ENCODE measurements at places on chromosomes 2 and 18. TPM values are rescaled to one million over a fixed set of nuclear protein-coding genes. Genes with fewer than 3 reads are reported as not detected.

Gene RAMP1
- not detected for polyA plus RNA-seq

DNA sequence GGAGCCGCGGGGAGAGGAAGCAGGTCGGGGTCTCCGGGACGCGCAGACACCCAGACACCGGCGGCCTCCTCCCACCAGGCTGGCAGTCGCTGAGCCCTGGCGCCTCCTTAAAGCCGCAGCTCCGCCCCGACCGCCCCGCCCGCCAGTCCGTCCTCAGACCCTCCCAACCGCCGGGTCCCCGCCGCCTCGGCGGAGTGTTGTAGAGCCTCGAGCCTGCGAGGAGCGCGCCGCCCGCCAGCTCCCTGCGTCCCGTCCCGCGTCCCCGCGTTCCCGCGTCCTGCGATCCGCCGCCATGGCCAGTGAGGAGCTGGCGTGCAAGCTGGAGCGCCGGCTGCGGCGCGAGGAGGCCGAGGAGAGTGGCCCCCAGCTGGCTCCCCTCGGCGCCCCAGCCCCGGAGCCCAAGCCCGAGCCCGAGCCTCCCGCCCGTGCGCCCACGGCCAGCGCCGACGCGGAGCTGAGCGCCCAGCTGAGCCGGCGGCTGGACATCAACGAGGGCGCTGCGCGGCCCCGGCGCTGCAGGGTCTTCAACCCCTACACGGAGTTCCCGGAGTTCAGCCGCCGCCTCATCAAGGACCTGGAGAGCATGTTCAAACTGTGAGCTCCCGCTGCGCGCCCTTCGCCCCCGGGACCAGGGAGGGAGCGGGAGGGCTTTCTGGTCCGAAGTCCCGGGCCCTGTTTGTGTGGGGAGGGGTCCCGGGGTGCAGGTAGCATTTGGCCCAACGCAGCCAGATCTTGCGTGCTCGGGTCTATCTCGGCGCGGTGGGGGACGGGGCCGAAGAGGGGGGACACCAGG is at the start of gene EFHD1:
Gene EFHD1 (plus strand): TSS at position 192 of the 793 bp plus-strand sequence. CDS start 101 bp downstream, at position 293.
- no peak for DNase-seq
- H3K27me3 ChIP-seq: peaks cover 79% of the 10 kb centered on the region
- H3K4me3 ChIP-seq: peak within 1 kb of the TSS; percentile 68
- H3K27ac ChIP-seq: no peak within 1 kb of the TSS
- peaks cover 13% of the 10 kb centered on the region for H3K4me1 ChIP-seq
- no peaks in the 10 kb centered on the region for H3K36me3 ChIP-seq

GRCh38 chr2:18046558-18047212 is 168.2 kb downstream of the KCNS3 start:
- no peak overlapping the region for H3K27ac ChIP-seq
- H3K36me3 ChIP-seq: no peaks in the 10 kb centered on the region
- DNase-seq: no peak
- no peaks in the 10 kb centered on the region for H3K27me3 ChIP-seq
- no peaks in the 10 kb centered on the region for H3K4me1 ChIP-seq

DNA sequence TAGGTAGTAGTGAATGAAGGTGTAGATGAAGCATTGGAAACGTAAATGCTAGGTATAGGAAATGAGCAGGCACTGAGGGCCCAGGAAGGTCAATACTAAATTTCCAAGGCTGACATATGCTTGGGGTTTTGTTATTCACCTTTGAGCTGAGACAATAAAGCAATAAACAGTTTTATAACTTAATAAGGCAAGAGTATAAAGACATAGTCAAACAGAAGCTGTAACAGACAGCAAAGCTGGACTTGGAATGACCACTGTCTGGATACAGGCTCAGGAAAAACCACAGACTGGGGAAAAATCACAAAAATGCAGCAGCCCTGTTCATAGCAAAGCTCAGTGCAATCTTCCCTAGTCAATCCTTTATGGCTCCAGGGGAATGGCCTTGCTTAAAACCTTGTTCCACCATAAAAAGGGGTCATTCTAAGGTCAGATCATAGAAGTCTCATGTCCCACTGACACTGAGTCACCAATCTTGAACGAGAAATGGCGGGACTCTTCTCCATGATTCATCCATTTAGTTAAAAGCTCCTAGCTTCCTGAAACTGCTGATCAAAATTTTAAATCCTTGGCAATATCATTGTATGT is 493.3 kb downstream of the CMPK2 start:
- H3K4me3 ChIP-seq: no peak overlapping the region
- H3K4me1 ChIP-seq: no peaks in the 10 kb centered on the region

DNA sequence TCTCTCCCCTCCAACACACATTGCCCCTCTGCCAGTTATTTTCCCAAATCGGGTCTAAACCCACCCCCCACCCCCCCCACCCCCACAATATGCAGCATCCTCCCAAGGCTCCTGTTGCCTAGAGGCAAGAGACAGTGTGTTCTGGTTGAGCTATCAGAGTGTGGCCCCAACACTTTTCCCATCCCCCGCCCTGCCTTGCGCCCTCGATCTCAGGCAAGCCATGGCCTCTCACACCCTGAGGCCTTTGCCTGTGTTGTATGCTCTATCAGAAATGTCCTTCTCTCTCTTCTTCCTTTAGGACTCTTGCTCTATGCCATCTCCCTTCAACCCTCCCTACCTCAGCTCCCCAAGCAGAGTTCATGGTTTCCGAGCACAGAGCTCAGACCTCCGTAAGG is 9.5 kb upstream of the GRHL1 start:
- H3K36me3 ChIP-seq: no peaks in the 10 kb centered on the region
- H3K27ac ChIP-seq: no peak overlapping the region
- no peak for DNase-seq
- H3K4me1 ChIP-seq: no peaks in the 10 kb centered on the region
- peaks cover 17% of the 10 kb centered on the region for H3K27me3 ChIP-seq

GRCh38 chr2:198129609-198130008 is 325.2 kb downstream of the PLCL1 start:
- H3K36me3 ChIP-seq: no peaks in the 10 kb centered on the region
- H3K27ac ChIP-seq: no peak overlapping the region
- no peak for DNase-seq

DNA sequence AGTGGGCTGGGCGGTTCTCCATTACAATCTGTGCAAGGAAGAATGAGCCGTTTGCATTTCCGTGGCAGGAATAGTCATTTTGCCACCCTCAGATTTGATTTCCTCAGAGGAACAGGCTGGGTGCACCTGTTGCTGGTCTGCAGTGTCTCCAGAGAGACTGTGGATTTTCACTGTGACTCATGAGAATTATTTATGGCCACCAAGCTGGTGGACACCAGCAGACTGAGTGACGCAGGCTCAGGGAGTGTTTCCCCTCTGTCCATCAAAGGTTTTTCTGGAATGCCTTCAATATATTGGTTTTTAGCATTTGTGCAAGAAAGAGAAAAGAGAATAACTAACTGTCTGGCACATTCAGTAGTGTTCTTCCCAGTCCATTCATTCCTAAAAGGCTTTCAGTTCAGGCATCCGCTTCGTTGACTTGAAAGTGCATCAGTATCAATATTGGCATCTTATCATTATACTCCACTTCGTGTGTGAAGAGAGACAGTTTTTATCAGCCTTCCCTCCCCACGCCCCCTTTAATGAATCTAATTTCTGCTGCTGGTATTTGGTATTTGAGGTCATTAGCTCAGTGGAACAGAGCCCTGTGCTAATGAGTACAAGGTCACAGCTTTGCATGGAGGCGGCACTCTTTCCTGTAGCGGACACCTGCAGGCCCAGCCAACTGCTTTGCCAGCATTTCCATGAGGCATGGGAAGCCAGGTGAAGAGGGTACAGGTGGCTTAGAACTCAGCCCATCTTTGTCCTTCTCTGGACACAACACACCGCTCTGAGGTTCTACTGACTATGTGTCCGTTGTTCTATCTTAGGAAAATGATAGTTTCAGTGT is 39.9 kb downstream of the PRKCE start:
- no peak overlapping the region for H3K27ac ChIP-seq
- peaks cover 13% of the 10 kb centered on the region for H3K4me1 ChIP-seq
- H3K4me3 ChIP-seq: no peak overlapping the region
- no peaks in the 10 kb centered on the region for H3K27me3 ChIP-seq

Gene LYG2
- not detected for polyA plus RNA-seq

DNA sequence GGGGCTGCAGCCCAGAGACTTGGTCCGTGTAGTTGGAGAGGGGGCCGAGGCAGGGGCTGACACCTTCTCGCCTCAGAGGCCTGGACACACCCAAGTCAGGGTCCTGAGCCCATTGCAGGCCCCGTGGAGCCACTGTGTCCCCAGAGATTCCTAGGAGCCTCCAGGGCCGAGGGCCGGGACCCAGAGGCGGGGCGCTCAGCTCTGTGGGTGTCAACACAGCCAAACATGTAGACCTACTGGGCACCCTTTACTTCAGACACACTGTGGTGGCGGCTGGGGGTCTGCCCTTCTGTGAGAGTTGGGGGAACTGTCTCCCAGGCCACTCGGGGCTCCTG is 459 bp upstream of the ESPNL start:
- H3K27me3 ChIP-seq: no peaks in the 10 kb centered on the region
- no peak overlapping the region for H3K27ac ChIP-seq
- no peak for DNase-seq
- H3K4me1 ChIP-seq: peaks cover 16% of the 10 kb centered on the region
- H3K4me3 ChIP-seq: no peak overlapping the region

DNA sequence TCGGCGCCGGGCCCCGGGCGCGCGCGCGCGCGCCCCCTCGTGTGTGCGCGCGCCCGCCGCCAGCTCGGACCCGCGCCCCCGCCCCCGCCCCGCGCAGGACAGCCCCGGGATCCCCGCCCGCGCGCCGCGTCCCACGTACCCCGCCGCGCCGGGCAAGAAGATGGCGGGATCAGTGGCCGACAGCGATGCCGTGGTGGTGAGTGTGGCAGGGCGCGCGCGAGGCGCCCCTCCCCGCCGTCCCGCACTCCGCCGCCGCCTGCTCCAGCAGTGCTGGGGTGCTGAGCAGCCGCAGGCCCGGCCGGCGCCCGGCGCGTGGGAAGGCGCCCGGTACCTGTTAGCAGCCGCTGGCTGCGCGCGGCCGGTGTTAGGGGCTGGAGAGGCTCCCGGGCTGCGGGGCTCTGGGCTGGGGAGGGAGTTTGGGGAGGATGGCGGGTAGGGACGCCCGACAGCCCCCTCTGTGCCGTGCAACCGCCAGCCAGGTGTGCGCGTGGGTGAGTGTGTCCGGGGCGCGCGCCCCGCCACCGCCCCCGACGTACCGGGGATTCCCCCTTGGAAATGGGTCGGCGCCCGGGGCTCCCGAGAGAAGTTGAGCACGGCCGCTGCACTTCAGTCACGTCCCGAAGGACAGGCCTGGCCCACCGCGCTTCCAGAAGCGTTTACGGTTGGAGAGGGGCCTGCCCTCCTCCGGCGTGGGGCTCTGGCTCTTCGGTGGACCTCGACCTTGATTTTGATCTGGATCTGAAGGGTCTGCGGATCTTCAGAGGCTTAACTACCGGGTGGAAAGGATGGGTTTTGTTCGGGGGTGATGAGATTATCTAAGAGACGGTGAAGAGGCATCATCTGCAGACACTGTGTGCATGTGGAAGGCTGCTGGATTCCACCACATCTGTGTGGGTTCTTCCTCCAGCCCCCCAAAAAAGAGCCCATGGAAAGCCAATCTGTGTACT is 697 bp downstream of the LGALSL start:
- peaks cover 37% of the 10 kb centered on the region for H3K27me3 ChIP-seq
- H3K4me1 ChIP-seq: peaks cover 9% of the 10 kb centered on the region
- H3K27ac ChIP-seq: no peak overlapping the region
- peak overlapping the region; percentile 19 for H3K4me3 ChIP-seq
- peak; percentile 15 for DNase-seq
- H3K36me3 ChIP-seq: no peaks in the 10 kb centered on the region

- no peaks in the 10 kb centered on the region for H3K27me3 ChIP-seq
- peaks cover 14% of the 10 kb centered on the region for H3K4me1 ChIP-seq
- no peak for DNase-seq
- H3K36me3 ChIP-seq: peaks cover 66% of the 10 kb centered on the region
- H3K4me3 ChIP-seq: no peak overlapping the region
These were observed 3.4 kb upstream of the ANKRD12 start for GRCh38 chr18:9133225-9133624.

DNA sequence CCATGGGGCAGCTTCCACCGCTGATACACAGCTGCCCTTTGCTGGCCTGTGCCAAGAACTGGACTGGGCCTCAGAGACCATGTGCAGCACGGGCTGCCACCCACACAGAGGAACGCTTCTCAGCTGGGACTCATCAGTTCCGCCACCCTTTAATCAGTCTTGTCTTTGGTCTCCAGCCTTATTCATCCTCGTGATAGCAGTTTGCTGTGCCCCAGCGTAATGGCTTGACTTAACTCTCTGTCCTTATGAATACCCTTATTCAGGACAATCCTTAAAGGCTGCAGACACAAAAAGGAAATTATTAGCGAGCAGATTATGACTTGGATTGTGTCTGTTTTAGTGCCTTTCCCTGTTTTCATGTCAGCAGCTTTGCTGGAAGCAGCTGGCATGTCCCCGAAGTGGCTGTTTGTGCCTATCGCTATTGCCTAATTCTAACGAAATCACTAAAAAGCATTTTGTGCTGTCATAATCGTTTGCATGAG is 108.9 kb upstream of the DAPL1 start:
- H3K27me3 ChIP-seq: no peaks in the 10 kb centered on the region
- peaks cover 11% of the 10 kb centered on the region for H3K36me3 ChIP-seq
- DNase-seq: no peak
- no peak overlapping the region for H3K27ac ChIP-seq

DNA sequence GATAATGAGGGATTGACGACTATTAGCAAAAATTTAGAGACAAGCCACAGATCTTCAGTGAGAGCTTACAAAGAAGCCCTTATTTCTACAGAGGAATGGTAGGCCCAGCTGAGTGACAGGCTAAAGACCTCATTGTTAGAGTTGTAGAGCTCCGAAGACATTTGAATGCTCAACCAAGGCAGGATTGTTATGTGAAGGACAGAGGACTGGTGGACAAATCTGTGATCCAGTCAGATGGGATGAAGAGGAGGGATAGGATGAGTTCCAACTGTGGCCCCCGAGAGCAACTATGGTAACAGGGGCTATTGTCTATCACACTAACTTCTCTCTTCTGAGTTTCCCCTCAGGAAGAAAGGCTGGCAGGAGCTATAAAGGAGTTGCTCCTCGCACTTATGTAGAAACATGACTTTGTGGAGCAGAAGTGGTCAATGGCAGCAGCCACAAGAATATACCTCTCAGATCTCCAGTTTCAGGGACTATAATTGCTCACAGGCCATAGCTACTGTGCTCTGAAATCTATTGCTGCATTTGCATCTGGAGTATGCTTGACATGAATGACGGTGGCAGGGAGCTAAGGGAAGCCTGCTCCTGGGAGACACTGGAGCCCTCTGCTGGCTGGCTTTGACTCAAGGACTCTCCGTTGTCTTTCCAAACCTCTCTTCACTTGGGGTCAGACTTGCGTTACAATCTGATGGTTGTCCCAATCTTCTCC is 50.3 kb upstream of the GREB1L start:
- H3K27me3 ChIP-seq: peaks cover 4% of the 10 kb centered on the region
- no peak overlapping the region for H3K4me3 ChIP-seq
- no peaks in the 10 kb centered on the region for H3K4me1 ChIP-seq
- H3K27ac ChIP-seq: no peak overlapping the region

- DNase-seq: no peak
- H3K27ac ChIP-seq: peak overlapping the region; percentile 57
- no peaks in the 10 kb centered on the region for H3K27me3 ChIP-seq
- peaks cover 72% of the 10 kb centered on the region for H3K4me1 ChIP-seq
- peak overlapping the region; percentile 70 for H3K4me3 ChIP-seq
- H3K36me3 ChIP-seq: no peaks in the 10 kb centered on the region
These were observed 4.8 kb downstream of the DHRS9 start for GRCh38 chr2:169073963-169074751.
